NCI-H460 (cell line): ENCODE measurements at places on chromosomes 6 and 20. TPM values are rescaled to one million over a fixed set of nuclear protein-coding genes. Genes with fewer than 3 reads are reported as not detected.

ANKRD66 gene
- total RNA-seq: not detected in 2 replicates

SFT2D1 gene
- total RNA-seq: 42.2 and 50.7 TPM in 2 replicates

CENPQ gene
- 6.9 and 8.6 TPM in 2 replicates for total RNA-seq

PAQR8 gene
- total RNA-seq: 0.74 and 1.1 TPM in 2 replicates

RREB1 gene
- 8.7 TPM in 2 replicates for total RNA-seq

TEAD3 gene
- 2.4 and 2.7 TPM in 2 replicates for total RNA-seq

MATN4 gene
- not detected in 2 replicates for total RNA-seq

BTNL2 gene
- total RNA-seq: not detected in 2 replicates

REM1 gene
- not detected in 2 replicates for total RNA-seq

TNXB gene
- total RNA-seq: 22.2 and 24.6 TPM in 2 replicates

TCF21 gene
- not detected in 2 replicates for total RNA-seq

VWA7 gene
- 0.47 and 0.81 TPM in 2 replicates for total RNA-seq

PRIM2 gene
- total RNA-seq: 9.9 and 14.8 TPM in 2 replicates

SLC17A9 gene
- total RNA-seq: 16.6 and 20.1 TPM in 2 replicates

WFDC10B gene
- not detected in 2 replicates for total RNA-seq

PRDM13 gene
- 1.6 and 2.8 TPM in 2 replicates for total RNA-seq
